Activated CD4-positive, alpha-beta T cell treated with anti-CD3 and anti-CD28 coated beads, Interleukin-2, amount 10 ng/mL, durations not matched to agents 7 days and 5 days (primary cell): ENCODE measurements at places on chromosomes 12 and 14.

DNA sequence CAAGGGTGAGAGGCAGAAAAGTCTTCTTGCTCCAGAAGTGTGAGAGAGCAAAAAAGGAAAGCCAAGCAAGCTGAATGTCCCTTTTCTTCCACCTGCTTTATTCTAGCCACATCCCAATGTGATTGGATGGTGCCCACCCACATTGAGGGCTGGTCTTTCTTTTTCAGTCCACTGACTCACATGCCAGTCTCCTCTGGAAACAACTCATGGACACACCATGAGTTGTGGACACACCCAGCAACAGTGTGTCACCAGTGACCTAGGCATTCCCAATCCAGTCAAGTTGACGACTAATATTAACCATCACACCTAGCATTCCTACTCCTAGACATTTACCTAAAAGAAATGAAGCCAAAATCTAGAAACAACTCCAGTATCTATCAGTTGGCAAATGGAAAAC, 7.2 kb upstream of the DICER1 start:
- DNase-seq, result no peak
- peak overlapping the region; percentile 59 for H3K27ac ChIP-seq
- no peaks in the 10 kb centered on the region for H3K36me3 ChIP-seq
- no peak overlapping the region for H3K4me3 ChIP-seq
- no peaks in the 10 kb centered on the region for H3K4me1 ChIP-seq

- peaks cover 8% of the 10 kb centered on the region for H3K36me3 ChIP-seq
- no peaks in the 10 kb centered on the region for H3K4me1 ChIP-seq
- DNase-seq, result no peak
These were observed 59.1 kb downstream of the ESR2 start for GRCh38 chr14:64234877-64235651.

DNA sequence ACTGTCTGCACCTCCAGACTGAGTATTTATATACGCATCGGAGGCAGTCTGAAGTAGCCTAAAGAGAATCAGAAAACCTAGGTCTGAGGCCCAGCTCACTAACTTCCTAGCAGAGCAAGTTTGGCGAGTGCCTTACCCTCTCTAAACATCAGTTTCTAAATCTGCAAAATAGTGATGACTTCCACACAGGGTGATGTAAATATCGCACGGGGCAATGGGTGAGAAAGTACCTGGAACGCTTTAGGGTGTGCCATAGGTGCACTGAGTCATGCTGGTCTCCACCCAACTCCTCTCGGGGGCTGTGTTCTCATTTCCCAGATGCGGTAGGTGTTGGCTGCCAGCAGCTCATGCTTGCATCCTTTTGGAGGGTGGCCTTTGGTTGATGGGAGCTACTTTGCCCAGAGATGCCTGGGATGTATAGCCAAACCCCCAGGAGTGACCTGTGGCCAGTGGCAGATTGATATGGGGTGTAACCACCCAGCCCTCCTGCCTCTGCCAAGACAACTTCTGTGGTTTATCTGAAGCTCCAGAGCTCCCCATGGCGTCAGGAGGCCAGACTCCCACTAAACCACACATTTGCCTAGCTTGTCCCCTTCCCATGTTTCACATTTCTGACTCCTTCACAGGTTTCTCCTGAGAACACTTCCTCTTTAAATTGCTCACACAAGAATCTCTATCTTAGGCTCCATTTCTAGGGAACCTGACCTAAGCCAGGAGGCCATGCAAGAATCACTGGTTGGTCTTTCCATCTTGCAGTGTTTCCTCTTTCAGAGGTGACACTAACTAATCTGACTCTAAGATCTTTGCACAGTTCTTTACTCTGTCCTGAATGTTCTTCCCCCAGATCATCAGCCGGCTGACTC, 62.0 kb upstream of the TUNAR start:
- no peak for DNase-seq
- no peaks in the 10 kb centered on the region for H3K4me1 ChIP-seq
- no peaks in the 10 kb centered on the region for H3K36me3 ChIP-seq
- H3K27me3 ChIP-seq, result peaks cover 14% of the 10 kb centered on the region

DNA sequence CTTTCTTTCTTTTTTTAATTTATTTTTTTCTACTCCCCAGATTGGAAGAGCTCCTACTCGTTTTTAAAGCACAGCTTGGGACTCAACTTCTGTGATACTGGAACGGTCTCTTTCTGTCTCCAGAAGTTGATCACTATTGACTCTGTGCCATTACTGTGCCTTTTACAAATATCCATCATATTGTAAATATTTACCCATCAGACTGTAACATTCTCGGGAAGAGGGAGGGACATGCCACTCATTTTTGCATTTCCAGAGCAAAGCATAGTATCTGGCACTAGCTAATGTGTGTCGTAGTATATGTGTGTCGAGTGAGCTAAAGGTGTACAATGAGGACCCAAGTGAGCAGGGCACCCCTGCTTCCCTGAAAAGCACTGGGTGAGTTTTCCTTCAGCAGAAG, 24.0 kb upstream of the GSG1 start:
- H3K27me3 ChIP-seq, result peaks cover 10% of the 10 kb centered on the region
- peaks cover 10% of the 10 kb centered on the region for H3K4me1 ChIP-seq
- no peaks in the 10 kb centered on the region for H3K36me3 ChIP-seq
- H3K4me3 ChIP-seq, result no peak overlapping the region
- no peak overlapping the region for H3K27ac ChIP-seq

- H3K36me3 ChIP-seq, result no peaks in the 10 kb centered on the region
- no peak overlapping the region for H3K27ac ChIP-seq
- no peaks in the 10 kb centered on the region for H3K4me1 ChIP-seq
- H3K4me3 ChIP-seq, result no peak overlapping the region
- no peak for DNase-seq
- H3K27me3 ChIP-seq, result no peaks in the 10 kb centered on the region
These were observed 1288.4 kb downstream of the AACS start for GRCh38 chr12:126353604-126354003.

DNA sequence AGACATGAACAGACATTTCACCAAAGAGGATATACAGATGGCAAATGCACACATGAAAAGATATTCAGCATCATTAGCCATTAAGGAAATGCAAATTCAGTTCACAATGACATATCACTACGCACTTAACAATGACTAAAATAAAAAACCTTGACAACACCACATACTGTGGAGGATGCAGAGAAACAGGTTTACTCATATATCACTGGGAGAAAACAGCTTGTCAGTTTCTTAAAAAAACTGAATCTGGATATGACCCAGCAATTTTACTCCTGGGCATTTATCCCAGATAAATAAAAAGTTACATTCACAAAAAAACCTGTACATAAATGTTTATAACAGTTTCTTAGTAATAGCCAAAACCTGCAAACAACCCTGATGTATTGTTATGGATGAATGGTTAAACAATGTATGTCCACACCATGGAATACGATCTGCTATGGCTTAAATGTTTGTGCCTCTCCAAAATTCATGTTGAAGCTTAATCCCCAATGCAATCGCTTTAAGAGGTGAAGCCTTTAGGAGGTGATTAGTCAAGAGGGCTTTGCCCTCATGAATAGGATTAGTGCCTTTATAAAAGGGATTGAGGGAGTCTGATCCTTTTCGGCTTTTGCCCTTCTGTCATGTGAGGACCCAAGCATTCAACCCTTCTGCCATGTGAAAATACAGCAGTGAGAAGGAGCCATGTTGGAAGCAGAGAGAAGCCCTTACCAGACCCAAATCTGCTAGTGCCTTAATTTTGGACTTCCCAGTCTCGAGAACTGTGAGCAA, 36.0 kb upstream of the PPP4R3A start:
- no peaks in the 10 kb centered on the region for H3K4me1 ChIP-seq
- peaks cover 4% of the 10 kb centered on the region for H3K36me3 ChIP-seq
- no peak for DNase-seq
- no peak overlapping the region for H3K4me3 ChIP-seq
- no peak overlapping the region for H3K27ac ChIP-seq

DNA sequence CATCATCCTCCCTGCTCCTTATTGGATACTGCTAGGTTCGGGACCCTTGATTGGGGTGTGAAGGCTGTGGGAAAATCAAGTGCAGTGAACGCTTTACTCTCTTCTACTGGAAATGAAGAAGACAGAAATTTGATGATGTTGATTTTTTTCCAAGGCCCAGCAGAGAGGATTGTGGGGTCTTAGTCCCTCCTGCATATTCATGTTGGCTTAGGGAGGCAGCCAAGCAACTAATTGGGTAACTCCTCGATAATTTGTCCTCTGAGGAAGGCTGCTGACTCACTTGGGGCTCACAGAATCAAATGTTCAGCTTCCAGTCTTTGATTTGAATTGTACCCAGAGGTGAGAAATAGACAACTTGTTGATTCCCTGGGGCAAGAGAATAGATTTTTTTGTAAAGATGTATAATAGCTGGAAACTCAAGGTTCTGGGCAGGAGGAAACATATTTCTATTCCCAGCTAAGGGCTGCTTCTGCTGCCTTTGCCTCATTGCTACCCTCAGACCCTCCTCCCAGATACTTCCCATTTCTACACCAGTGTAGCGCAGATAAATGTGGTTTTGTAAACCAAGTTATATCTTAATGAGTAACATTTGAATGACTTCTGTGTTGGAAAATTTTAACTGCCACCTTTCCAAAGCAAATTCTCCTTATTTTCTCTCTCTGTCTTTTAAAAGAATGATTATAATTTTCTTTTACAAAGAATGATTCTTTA, 21.7 kb downstream of the NEUROD4 start:
- H3K27ac ChIP-seq, result no peak overlapping the region
- no peak for DNase-seq
- peaks cover 13% of the 10 kb centered on the region for H3K4me1 ChIP-seq
- H3K4me3 ChIP-seq, result no peak overlapping the region

DNA sequence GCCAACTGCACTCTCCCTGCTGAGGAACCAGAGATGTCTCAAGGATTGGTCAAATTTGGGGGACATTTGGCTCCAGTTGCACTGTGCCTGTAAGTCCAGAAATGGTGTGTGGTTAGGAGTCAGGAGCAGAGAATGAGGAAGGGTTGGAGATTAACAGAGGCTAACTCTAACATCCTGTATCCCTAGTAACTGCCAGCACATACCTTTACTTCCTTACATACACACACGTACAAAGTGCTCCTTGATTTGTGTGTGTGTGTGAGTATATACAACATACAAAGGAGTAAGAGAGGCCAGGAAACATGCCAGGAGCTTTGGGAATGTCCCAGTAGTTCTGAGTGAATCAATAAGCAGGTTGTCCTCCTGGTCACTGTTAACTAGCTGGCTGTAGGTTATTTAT, 39.8 kb upstream of the NRXN3 start:
- DNase-seq, result no peak
- no peak overlapping the region for H3K4me3 ChIP-seq
- peaks cover 5% of the 10 kb centered on the region for H3K27me3 ChIP-seq
- H3K4me1 ChIP-seq, result no peaks in the 10 kb centered on the region

DNA sequence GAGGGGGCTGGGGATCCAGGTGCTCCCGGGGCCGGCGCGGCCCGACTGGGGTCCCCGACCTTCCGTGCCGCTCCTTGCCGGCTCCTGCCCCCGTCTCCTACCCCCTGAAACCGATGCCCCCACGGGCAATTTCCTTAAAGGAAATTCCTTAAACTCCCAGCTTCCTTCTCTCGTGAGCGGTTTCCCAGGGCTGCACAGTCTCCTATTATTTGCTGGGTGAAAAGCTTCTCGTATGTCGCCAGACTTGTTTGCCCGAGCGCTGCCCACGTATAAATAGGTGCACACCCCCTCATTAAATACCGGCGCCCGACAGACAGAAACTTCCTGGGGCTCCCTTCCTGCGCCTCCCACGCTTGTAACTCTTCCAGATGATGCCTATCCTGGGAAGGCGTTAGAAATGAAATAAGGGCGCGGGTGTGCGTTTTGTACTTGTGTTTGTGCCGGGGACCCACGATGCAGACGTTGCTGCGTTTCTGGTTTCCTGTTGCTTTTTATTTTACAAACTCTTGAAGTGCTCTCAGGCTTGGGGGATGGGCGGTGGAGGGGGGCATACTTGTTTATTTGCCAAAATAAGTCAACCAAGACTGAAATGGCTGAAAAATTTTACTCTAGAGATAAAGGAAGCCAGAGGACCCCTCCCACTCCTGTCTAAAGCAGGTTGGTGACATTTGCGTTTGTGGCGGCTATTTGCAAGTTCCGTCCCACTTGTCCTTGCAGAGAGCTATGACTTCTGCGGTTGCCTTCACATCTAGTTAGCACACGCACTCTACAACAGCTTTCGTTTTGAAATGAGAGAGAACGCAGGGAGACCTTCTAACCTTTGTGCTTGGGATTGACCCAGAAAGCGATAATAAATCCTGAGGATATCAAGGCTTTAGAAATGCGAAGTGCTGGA, 1.0 kb downstream of the HIP1R start:
- peaks cover 16% of the 10 kb centered on the region for H3K27me3 ChIP-seq
- peak; percentile 74 for DNase-seq
- peak overlapping the region; percentile 91 for H3K27ac ChIP-seq
- peak overlapping the region; percentile 86 for H3K4me3 ChIP-seq
- peaks cover 29% of the 10 kb centered on the region for H3K4me1 ChIP-seq

DNA sequence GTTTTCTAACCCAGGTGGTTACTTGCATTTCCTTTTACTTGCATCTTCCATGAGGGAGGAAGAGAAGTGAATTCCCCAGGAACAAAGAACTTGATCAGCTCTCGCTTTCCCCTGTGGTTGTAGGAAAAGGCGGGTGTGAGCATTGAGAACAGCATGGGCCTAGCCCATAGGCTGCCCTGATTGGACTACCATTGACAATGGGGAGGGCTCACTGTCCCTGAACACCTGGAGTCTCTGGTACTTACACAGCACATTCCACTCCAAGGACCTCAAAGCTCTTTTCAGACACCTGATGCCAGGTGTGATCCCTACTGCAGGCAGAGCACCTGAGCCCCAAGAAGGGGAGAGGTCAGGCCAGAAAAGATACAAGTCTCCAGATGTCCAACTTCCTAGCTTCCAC, 25.0 kb downstream of the MAX start:
- DNase-seq, result no peak
- H3K27me3 ChIP-seq, result no peaks in the 10 kb centered on the region
- H3K4me3 ChIP-seq, result no peak overlapping the region
- peaks cover 71% of the 10 kb centered on the region for H3K36me3 ChIP-seq
- H3K4me1 ChIP-seq, result peaks cover 56% of the 10 kb centered on the region

- no peak overlapping the region for H3K27ac ChIP-seq
- no peaks in the 10 kb centered on the region for H3K36me3 ChIP-seq
- H3K4me1 ChIP-seq, result no peaks in the 10 kb centered on the region
These were observed 1624.8 kb upstream of the FLRT2 start for GRCh38 chr14:83905157-83905556.

GRCh38 chr14:54420478-54421142, 20.6 kb downstream of the CNIH1 start:
- peaks cover 30% of the 10 kb centered on the region for H3K36me3 ChIP-seq
- no peak for DNase-seq
- H3K27ac ChIP-seq, result peak overlapping the region; percentile 50
- no peaks in the 10 kb centered on the region for H3K27me3 ChIP-seq
- no peak overlapping the region for H3K4me3 ChIP-seq

GRCh38 chr12:18158774-18159557, 69.0 kb upstream of the RERGL start:
- H3K36me3 ChIP-seq, result no peaks in the 10 kb centered on the region
- DNase-seq, result peak; percentile 41
- H3K4me1 ChIP-seq, result no peaks in the 10 kb centered on the region
- no peaks in the 10 kb centered on the region for H3K27me3 ChIP-seq
- H3K4me3 ChIP-seq, result no peak overlapping the region
- no peak overlapping the region for H3K27ac ChIP-seq

GRCh38 chr14:70721542-70721941, 79.8 kb downstream of the TTC9 start:
- DNase-seq, result no peak
- H3K27ac ChIP-seq, result no peak overlapping the region
- no peaks in the 10 kb centered on the region for H3K4me1 ChIP-seq
- H3K4me3 ChIP-seq, result no peak overlapping the region
- H3K36me3 ChIP-seq, result no peaks in the 10 kb centered on the region
